ENCODE measurements at places on chromosomes 4 and X. TPM values are rescaled to one million over a fixed set of nuclear protein-coding genes. Genes with fewer than 3 reads are reported as not detected.

Gene NEUROG2
- total RNA-seq = not detected

Gene HTN1
- not detected for total RNA-seq

GRCh38 chr4:124253080-124253479 is 459.5 kb downstream of the ANKRD50 start:
- DNase-seq = no peak

GRCh38 chr4:145177511-145177905 is 2.9 kb downstream of the OTUD4 start:
- no peak for DNase-seq

GRCh38 chrX:139825618-139826017 is 107.2 kb downstream of the ATP11C start:
- DNase-seq = no peak

Gene GAGE1
- total RNA-seq = not detected

Gene SPINK2
- total RNA-seq = not detected

DNA sequence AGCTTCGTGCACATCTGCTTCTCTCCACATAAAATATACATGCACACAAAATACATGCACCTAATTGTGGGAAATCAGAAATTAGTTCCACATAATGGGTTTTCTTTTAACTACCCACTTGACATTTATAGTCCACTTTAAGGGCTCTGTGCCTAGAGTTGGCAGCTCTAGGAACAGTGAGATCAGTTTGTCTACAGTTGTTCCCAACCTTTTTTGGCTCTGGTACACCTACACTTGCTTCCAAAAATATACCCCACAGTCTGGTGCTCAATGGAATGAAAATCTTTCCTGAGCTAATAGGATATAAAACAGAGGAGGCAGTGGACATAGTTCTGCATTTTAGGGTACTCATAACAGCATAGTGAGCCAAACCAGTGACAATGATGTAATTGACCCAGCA is 36.1 kb downstream of the HDAC8 start:
- no peak for DNase-seq

DNA sequence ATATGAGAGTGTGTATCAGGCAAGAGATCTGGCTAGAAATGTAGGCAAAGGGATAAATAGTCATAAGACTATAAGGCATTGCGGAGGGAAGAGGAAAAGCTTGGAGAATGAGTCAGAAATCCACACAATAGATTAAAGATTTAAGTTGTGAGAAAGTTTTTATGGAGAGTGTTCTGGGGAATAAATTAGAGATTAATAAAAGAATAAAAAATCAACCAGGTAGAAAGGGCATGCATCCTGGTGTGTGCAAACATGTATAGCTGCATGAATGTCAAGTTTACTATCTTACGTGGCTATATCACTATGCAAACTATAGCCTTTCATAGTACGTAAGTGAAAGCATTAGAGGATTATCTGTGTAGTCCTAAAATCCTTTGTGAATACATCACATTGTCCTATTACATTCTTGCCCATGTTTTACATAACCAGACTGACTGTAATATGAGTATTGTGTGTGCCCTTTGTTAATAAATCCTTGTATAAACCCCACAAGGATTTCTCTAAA is 36.9 kb downstream of the SNCA start:
- DNase-seq = no peak

GRCh38 chr4:118983293-118983692 is 94.6 kb downstream of the SYNPO2 start:
- no peak for DNase-seq

DNA sequence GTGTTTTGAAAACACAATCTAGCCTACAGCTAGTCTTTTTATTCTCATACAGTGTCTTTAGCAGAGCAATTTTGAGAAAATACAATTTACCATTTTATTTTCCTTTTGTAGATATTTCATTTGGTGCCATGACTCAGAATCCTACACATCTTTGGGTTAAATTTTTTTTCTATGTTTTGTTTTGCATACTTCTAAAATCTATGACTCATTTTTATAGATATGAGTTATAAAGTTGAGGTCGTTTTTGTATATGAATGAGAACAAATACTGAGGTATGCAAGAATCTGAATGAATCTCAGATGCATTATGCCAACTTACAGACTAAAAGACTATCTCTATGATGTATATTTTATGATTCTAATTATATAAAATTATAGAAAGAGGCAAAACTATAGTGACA is 206.5 kb upstream of the ANXA10 start:
- no peak for DNase-seq

GRCh38 chr4:24816797-24817196 is 21.4 kb downstream of the SOD3 start:
- DNase-seq = no peak

GRCh38 chrX:118655561-118656246 is 71.7 kb upstream of the IL13RA1 start:
- no peak for DNase-seq

- no peak for DNase-seq
These were observed 37.7 kb upstream of the FAT1 start for GRCh38 chr4:186761393-186761792.

Gene SSX2B
- not detected for total RNA-seq

DNA sequence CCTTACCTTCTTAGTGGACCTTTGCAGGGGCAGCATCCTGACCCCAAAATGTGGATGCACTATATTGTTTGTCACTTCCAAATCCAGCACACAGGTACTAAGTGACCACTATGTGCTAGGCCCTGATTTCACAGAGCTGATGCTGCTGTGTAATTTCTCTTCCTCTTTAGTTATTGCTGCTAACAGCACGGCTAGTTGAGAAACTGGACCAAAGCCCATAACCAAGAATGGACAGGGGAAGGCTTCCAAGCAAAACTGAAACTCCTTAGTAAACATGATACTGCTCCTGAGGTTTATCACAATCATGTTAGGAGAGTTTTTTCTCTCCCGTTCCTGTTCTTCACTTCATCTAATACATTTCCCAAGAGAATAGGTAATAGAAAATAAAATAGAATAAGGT is 172.9 kb upstream of the TTC29 start:
- peak; percentile 75 for DNase-seq

DNA sequence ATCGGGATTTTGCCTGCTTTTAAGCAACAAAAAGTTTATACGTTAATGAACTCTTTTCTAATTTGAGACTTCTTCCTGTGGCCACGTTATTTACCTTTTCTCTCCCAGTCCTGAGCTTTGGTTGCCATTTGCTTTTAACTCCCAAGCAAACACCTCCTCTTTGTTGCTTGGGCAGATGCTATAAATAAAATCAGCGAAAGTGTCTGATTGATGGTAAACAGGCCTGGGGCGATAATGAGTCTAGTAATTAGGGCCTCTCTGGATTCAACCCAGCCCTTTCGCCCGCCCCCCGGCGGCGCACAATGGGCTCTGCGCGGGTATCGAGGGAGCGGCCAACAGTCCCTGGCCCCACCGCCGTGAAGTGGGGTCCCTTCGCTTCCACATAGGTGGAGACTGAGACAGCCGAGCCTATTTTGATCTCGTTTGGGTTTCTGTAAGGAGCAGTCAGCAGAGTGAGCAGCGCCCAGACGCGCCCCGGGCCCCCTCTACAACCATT is 790 bp downstream of the CLGN start:
- DNase-seq = no peak

GRCh38 chrX:10014462-10015354 is 47.5 kb downstream of the CLDN34 start:
- peak; percentile 88 for DNase-seq

DNA sequence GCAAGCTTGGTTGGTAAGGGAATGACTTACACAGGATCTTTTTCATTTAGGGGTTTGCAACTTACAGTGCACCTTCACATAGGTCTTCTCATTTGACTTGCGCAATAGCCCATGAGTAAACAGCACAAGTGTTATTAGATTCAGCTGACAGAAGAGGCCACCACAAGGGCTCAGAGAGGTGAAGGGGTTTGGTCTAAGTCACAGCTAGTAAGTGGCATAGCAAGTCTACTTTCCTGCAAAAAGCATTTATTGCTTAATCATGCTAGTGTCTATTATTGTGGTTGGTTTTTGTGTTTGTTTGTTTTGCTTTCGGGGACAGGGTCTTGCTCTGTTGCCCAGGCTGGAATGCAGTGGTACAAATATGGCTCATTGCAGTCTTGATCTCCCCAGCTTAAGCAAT is 83.3 kb downstream of the SPRY1 start:
- DNase-seq = no peak
